ENCODE measurements at places on chromosomes 1 and 21.

DNA sequence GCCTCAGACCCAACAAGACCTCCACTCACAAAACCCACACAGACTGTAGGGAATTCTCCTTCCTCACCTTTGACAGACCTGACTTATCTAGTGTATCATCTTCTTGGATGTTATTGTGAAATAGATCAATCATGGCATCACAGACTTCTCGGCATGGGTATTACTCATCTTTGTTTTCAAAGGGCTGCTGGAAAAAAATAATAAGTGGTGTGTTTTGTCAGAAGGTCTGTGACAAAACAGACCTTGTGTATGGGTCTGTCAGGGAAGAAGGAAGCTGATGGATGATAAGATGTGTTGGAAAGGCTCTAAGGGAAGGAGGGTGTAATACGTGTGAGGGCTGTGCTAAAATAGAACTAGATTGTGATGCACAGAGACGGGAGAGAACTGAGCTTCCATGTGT, 13.9 kb upstream of the S100A7 start:
- DNase-seq: no peak

DNA sequence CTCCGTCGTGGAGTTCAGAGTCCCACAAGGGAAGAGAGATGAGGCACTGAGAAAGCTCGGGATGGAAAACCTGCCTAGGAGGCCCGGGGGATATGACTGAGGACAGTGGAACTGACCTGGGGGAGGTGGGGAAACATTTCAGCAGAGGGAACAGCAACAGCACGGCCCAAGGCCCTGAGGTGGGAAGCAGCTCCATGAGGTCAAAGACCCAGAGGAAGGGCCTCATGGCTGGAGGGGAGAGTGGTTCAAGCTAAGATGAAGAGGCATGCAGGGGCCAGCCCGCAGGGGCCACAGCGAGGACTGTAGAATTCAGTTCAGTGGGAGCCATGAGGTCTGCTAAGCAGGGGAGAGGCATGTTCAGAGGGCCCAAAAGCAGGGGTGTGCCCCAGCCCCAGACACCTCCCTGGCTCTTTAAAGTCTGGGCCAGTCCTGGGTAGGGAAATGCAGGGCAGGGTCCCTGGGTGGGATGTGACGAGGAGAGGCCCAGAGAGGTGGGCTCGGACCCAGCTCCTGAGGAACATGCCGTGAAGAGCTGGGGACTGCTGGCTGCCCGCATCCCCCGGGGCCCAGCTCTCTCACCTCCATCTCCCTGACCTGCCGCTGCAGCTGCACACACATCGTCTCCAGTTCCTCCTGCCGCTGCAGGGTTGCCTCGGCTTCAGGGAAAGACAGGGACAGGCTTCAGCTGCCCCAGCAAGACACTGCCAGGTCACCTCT, 9.9 kb downstream of the UBXN11 start:
- no peak for DNase-seq

- DNase-seq: no peak
Observed at GRCh38 chr21:29487154-29487553, 188.4 kb downstream of the BACH1 start.

DNA sequence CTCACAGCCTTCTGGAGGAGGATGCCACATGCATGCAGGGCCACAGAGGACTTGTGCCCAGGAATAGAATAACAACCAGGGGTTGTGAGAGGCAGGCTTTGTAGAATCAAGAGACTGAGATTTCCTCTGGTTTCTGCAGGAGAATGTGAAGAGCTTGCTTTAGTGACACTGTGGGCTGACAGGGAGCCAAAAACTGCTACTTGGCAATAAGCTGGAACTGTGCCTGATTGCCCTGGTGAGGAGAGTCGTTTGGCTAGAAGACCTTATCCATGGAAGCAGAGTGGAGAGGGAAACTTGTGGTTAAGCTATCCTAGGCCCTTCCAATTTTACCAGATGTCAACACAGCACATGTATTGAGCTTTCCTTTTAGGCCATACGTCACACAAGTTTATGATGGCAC, 902.1 kb downstream of the MRPL39 start:
- DNase-seq: no peak

DNA sequence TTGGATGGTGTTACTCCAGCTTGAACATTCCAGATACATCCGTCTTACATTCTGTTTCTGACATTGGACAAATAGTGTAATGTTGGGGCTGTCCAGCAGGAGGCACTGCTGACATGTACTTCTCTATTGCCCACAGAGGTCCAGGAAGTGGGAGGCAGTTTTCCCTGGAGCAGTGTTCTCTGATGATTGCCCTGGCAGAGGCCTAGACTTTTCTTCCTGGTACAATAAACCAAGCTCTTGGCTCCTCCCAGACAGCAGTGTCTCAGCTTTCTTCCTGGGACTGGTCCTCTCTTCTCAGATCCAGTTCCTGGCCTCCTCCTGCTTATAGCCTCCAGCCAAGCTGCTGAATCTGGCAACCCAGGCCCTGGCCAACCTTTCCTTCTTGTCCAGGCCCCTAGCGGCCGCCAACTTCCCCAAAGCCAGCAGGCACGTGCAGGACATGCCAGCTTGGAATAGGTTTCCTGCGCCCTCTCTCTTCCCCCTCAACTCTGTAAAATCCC, 14.9 kb upstream of the IFNLR1 start:
- DNase-seq: peak; percentile 34

Data from activated T-helper 9 cell treated with anti-CD3 and anti-CD28 coated beads, Interleukin-2, amount 50 U/mL, for 16 hours (primary cell).